ENCODE measurements at places on chromosomes 5 and 9. TPM values are rescaled to one million over a fixed set of nuclear protein-coding genes. Genes with fewer than 3 reads are reported as not detected.

GRCh38 chr5:27450607-27451006 lies 412.2 kb upstream of the CDH9 start:
- peak; percentile 21 for DNase-seq

The NPR3 gene
- total RNA-seq = 5.0 TPM

DNA sequence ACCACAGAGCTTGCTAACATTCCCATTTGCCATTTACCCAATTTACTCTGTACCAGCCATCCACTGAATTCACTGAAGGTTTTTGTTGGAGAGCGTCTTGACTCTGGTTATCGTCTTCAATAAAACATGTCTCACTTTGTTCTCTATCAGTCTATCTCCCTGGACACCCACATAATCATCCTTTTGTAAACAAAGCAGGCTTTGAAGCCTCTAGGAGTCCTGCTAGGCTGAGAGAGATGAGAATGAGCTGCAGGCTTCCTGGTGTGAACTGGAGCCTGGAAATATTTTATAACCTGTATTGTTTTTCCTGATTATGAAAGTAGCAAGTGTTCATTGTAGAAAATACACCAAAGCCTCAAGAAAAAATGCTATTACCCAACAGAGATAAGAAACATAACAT lies 140.6 kb upstream of the ZNF366 start:
- DNase-seq = peak; percentile 37

GRCh38 chr5:135600971-135601381 lies 22.2 kb upstream of the CXCL14 start:
- DNase-seq = no peak

The LRRC70 gene
- total RNA-seq = 0.38 TPM

Measured in mammary epithelial cell (primary cell).